Left ventricle myocardium inferior (tissue), 1 donor: ENCODE measurements at places on chromosomes 13 and 19.

GRCh38 chr19:58150328-58150921 lies at the start of gene ZNF329:
ZNF329 (minus strand) TSS chr19:58150789; CDS start chr19:58129503, 21,286 bp downstream.
- H3K36me3 ChIP-seq: peaks cover 9% of the 10 kb centered on the region
- peak within 1 kb of the TSS; percentile 99 for H3K4me3 ChIP-seq
- H3K4me1 ChIP-seq: peaks cover 64% of the 10 kb centered on the region

GRCh38 chr19:17577457-17578097 lies 22.1 kb downstream of the COLGALT1 start:
- no peaks in the 10 kb centered on the region for H3K4me1 ChIP-seq
- peaks cover 78% of the 10 kb centered on the region for H3K36me3 ChIP-seq
- H3K4me3 ChIP-seq: no peak overlapping the region

DNA sequence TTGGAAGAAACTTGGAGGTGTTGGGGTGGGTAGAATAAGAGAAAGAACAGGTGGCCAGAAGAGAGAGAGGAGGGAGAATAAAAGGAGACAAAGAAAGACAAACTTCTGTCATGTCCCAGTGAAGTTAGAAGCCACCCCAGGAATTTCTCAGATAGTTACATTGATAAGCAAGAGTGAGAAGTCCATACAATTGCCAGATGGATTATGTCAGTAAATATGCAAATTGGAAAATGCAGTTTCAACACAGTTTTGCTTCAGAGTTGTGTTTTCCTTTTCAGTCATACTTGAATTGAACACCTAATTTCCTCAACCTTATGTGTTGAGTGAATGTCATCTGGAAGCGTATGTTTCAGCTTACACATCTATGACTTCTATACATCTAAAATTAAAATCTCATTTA lies 139.2 kb downstream of the RXFP2 start:
- no peaks in the 10 kb centered on the region for H3K27me3 ChIP-seq
- peaks cover 78% of the 10 kb centered on the region for H3K4me1 ChIP-seq
- H3K27ac ChIP-seq: peak overlapping the region; percentile 31
- H3K4me3 ChIP-seq: no peak overlapping the region
- no peaks in the 10 kb centered on the region for H3K36me3 ChIP-seq

DNA sequence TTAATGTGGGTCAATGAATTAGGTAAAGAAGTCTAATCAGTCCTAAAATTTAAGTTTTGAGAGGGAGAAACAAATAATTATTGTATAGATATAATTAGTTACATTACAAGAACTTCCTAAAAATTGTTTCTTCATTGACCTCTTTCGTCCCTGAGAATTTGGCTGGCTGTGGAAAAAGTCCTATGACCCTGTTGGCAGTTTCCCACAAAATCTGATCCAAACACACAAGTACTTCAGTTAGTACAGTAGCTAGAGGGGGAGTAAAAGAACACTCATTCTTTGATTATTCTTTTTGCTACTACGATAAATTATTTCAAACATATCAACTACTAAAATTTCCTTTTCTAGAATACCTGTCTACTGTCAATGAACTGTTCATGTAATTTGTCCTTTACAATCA lies 11.3 kb downstream of the POSTN start:
- H3K27ac ChIP-seq: no peak overlapping the region
- DNase-seq: no peak
- no peak overlapping the region for H3K4me3 ChIP-seq
- peaks cover 19% of the 10 kb centered on the region for H3K4me1 ChIP-seq
- H3K36me3 ChIP-seq: no peaks in the 10 kb centered on the region
- H3K27me3 ChIP-seq: no peaks in the 10 kb centered on the region

GRCh38 chr19:29714953-29715700 lies at the start of gene C19orf12:
C19orf12 (minus strand) TSS chr19:29715261; CDS start chr19:29708413, 6,848 bp downstream.
- no peaks in the 10 kb centered on the region for H3K36me3 ChIP-seq
- H3K4me1 ChIP-seq: peaks cover 62% of the 10 kb centered on the region
- peak within 1 kb of the TSS; percentile 92 for H3K4me3 ChIP-seq
- H3K27me3 ChIP-seq: no peaks in the 10 kb centered on the region
- DNase-seq: peak; percentile 64

DNA sequence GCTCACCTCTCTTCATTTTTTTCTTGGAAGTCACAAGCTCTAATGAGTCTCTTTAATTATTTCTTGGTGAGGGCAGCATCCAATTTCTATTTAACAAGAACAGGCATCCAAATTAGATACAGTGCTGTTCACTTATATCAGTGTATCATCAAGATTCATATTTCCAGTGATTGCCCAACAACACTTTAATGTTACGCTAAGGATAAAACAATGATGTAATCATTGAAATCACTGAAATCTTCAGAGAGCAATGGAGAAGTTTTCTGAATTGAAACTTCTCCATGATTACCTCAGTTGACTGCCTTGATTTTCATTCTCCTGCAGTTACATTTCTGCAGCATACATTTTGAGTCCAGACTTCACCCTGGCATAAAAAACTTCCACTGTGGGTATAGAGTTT lies 17.1 kb upstream of the LRCH1 start:
- H3K27me3 ChIP-seq: no peaks in the 10 kb centered on the region
- no peak for DNase-seq
- no peaks in the 10 kb centered on the region for H3K36me3 ChIP-seq
- no peak overlapping the region for H3K4me3 ChIP-seq
- H3K27ac ChIP-seq: no peak overlapping the region
- no peaks in the 10 kb centered on the region for H3K4me1 ChIP-seq

DNA sequence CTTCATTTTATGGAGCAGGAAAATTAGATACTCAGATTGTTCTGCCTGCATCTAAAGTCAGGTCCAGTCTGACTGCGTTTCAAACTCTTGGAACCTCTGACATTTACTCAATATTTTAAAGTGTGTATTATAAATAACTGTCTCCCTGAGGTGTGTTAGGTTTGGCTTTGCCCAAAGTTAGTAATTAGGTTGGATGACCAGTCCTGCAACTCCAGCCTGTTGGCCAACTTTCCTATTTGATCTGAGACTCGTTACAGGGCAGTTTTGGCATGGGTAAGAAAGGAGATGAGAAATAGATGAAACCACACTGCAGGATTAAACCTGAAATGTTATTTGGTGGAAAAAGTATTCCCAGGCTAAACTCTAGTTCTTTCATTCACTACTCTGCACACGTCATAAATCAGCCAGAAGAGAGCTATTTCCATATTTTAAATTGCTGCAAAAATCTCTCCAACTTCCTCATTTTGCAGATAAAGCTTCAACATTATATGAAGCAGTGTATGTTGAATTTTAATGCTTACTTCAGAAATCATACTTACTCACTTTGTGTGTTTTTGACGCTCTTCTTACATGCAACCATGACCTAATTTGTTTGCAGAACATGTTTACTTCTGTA lies 357.1 kb downstream of the DCT start:
- no peak for DNase-seq
- no peaks in the 10 kb centered on the region for H3K27me3 ChIP-seq
- H3K27ac ChIP-seq: no peak overlapping the region
